RKO (cell line): ENCODE measurements at places on chromosomes 16 and 17.

DNA sequence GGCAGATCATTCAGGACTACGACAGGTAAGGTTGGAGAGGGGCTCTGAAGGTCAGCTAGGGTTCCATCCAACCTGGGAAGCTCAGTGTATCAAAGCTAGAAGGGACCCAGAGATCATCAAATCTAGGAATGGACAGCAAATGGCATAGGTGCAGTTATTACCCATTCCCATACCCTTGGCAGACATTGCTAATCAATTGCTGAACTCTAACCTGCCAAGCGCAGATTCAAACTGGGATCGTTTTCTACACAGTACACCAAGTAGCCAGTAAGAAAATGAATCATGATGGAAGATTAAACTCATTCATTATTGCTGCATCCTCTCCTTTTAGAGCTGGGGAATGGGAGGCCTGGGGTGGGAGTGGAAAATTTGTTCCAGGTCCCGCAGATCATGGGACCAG is 33.6 kb downstream of the CPNE2 start:
- no peak for DNase-seq

DNA sequence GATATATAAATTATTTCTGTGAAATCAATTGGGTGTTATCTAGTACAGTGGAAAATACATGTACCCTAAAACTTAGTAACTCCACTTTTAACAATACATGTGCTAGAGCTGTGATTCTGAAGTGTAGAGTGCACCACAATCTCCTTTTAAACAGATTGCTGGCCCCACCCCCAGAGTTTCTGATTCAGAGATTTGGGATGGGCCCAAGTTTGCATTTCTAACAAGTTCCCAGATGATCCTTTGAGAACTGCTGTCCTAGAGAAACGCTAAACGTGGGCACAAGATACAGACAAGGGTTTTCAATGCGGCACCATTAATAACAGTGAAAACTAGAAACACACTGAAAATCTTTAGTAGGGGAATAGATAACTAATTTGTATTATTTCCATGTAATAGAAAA is 49.2 kb downstream of the NXPH3 start:
- DNase-seq = no peak

- DNase-seq = no peak
Measured at GRCh38 chr16:27718201-27719105, 168.5 kb downstream of the KATNIP start.

DNA sequence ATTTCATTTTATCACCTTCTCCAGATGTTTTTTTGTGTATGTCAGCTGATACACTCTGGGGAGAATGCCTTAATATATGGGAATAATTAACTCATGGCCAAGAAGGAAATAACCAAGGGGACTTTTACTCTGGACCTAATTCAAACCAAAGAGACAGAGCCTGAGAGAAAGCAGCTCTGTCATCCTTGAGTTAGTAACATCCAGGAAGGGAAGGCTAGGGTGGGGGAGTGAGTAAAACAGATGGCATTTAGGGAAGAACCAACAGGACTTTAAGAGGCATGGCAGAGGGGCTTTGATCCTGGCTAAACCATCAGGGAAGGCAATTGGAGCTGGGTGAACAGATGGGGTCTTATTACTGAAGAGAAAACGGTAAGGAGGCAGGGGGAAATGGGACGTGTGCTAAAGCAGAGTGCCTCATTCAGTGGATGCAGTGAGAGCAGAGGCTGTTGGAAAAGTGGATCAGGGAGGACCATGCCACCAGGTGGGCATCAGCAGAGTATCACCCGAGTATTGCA is 2.5 kb upstream of the SMPD3 start:
- no peak for DNase-seq

- peak; percentile 15 for DNase-seq
Measured at GRCh38 chr17:30600830-30601494, 123.8 kb downstream of the GOSR1 start.

DNA sequence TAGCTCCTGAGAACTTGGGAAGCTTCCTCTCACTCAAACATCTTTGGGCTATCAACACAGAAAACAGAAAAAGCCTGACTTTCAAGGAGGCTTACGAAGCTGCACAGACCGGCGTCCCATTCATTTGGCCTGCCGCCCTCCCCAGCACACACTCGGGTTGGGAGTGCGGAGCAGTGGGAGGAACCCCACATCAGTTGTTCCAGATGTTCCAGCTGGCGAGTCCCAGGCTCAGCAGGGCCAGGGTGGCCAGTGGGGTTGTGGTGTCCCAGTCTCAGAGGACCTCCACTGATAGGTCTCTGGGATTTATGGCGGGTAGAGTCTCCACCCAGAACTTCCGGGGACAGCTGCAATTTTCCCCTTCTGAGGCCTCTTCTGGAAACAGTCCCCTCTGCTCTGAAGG is 43.1 kb upstream of the DLX4 start:
- DNase-seq = no peak

DNA sequence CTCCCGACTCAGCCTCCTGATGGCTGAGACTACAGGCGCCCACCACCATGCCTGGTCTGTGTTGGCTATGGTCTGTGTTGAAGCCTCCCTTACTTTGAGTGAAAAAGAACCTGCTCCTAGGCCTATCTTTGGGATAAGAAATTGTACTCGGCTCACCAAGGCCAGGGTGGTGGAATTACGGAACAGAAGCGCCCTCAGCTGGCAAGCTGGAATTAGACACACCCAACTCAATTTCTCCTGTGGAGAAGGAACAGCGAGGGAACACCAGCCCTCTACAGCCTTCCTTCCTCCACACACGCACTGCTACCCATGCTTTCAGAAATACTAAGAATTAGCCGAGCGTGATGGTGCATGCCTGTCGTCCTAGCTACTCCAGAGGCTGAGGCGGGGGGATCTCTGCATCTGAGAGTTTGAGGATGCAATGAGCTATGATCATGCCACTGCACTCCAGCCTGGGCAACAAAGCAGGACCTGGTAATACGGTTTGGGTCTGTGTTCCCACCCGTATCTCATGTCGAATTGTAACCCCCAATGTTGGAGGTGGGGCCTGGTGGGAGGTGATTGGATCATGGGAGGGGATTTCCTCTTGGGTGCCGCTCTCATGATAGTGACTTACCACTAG is 40.1 kb upstream of the RBBP6 start:
- peak; percentile 30 for DNase-seq

DNA sequence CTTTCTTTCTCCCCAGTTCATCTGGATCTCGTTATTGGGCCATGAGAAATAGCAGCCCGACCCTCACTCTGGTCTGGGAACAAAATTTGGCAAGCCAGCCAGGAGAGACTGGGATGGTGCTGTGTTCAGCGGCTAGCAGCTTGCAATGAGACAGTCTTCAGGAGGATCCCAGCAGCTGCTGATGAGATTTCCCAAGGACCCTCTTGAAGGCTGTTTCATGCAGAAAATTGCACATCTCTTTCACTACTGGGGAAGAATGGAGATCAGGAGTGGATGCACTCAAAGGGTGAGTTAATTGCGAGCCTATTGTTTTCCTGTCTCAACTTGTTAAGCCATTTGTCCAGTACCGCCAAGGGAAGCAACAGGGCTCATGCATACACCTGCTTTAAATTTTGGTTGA is 5.5 kb upstream of the COIL start:
- no peak for DNase-seq

- no peak for DNase-seq
Measured at GRCh38 chr17:69098625-69099024, 37.9 kb upstream of the ABCA9 start.

DNA sequence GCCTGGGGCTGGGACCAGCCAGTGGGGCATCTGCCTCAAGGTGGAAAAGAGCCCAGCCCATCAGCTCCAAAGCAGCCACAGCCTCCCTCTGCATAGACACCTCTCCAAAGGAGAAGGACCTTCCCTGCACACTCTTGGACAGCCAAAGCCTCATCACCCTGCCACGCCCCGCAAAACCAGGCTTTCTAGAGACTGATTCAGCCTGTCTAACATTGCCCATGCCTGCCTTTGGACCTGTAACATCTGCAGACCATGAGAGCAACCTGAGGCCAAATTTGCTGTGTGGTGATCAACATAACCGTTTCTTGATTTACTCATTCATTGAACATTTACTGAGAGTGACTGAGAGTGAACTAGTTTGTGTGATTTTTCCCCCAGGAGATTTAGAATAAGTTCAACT is 219.7 kb upstream of the HSBP1 start:
- no peak for DNase-seq

- no peak for DNase-seq
Measured at GRCh38 chr16:3075523-3075915, 10.1 kb downstream of the IL32 start.
